Stimulated activated CD8-positive, alpha-beta memory T cell treated with anti-CD3 and anti-CD28 coated beads, Interleukin-4, amount 100 ng/mL, for 4 hours (primary cell): ENCODE measurements at places on chromosomes 7 and 10.

DNA sequence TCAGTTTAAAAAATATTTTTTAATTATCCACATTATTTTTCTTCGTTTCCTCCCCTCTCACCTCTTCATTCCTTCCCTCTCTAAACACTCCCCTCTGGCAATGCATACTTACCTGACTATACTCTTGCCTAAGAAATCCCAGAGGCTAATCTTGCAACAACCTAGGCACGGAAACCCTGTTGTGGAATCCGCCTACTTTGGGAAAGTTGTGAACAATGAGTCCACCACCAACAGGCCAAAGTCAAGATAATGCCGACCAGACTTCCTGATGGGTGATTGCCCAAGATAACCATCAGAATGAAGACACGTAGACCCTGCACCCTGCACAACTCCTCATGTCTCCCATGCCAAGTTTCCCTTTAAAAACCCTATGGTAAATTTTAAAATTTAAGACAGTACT, 521.5 kb downstream of the KIF20B start:
- no peak for DNase-seq

DNA sequence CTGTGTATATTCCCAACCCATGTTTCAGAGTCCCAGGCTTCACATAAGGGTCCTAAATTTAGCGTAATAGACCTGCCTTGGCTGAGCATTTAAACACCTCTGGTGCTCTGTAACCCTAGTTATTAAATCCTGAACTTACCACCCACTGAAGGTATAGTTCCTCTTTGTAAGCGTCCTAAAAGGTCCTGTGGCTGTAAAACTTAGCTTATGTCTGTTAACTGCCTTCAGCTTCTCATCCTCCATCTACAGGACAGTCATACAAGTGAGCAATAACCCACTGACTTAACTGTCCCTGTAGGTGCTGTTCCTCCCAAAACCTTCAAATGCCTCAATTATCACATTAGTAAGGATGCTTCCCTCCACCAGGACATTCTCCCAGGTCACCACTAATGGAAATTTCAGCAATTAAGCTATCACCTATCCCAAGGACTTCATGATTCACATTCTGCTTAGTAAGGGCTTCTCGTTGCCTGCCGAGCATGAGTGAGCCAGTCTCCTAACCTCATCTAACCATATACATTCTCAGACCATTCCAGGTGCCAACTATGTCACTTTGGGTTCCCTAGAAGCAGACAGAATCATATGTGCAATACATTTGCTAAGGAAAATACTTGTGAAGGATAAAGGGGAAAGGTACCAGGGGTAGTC, 55.8 kb downstream of the CASD1 start:
- DNase-seq, result no peak

GRCh38 chr7:130560972-130561371, 69.1 kb downstream of the MEST start:
- no peak for DNase-seq

DNA sequence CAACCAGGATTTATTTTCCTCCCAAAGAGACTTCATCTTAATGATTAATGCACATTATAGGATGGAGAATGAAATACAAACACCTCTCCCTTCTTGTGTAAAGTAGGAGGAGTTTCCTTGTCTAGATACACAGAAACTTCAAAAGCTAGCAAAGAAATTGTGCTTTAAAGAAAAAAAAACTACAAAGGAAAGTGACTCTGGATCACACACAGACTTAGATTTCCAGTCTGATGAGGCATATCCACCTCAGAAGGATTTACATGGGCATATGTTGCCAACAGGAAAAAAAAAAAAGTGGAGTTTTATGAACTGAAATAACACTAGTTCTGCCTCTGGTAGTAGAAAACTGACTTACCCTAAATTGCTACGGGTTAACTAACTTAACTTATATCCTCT, 449.6 kb downstream of the KCNMA1 start:
- no peak for DNase-seq

DNA sequence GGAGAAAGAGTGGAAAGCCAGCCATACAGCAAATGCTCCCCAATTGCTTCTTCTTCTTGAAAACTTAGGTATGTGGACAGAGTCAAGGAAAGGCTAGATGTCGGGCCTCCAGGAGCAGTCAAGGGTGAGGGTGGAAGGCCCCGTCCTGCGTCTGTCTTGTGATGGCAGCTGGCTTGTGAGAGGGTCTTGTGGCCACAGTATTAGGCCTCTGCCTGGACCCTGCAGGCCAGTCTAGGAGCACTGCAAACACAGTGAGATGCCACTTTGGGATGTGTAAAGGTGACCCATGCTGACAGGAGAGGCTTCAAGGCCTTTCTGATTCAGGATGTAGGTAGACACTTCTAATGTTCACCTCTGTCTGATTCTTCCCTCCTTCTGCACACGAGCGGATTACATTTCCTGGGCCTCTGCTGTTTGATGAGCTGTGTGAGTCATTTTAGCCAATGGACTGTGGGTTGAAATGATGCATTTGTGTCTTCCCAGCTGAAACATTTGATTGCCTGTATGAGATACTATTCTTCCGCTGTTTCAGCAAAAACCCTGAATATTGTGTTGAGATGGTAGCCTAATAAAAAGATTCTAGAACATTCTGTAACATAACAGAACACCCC, 135.4 kb downstream of the EMX2 start:
- no peak for DNase-seq

GRCh38 chr7:112452102-112452888, 2.0 kb downstream of the IFRD1 start:
- no peak for DNase-seq

DNA sequence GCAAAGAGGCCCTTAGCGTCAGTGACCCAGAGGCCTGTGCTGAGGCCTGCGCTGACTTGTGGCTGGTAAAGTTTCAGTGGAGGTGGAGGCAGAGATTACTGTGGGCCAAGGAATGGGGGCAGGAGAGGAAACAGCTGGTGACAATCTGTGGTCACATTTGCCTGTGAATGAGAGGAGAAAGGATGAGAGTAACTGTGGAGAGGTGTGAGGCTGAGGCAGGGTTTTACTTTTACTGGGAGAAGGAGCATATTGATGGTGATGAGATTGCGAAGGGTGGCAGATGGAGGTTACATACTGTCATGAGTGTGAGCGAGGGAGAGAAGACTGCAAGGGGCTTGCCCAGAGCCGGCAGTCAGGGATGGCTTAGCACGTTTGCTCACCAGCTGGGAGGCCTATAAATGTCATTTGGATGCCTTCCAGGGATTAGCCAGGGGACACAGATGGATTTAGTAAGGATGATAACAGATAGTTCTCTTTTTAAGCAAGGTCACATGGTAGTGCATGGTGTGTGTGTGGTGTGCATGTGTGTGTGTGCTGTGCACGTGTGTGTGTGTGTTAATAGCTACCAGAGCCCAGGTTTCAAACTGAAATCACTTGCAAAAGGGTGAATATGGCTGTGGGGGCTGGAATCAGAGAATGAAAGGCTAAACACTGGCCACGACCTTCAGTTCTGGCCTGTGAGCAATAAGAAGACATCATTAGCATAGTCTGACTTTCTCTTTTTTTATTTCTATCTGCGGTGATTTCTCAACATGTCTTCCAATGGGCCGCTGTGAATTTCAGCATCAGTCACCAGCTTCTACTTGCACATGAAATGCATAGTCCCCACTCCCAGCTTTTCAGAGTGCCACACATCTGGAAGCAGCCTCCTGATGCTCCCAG, 291.5 kb upstream of the ZNF32 start:
- no peak for DNase-seq

DNA sequence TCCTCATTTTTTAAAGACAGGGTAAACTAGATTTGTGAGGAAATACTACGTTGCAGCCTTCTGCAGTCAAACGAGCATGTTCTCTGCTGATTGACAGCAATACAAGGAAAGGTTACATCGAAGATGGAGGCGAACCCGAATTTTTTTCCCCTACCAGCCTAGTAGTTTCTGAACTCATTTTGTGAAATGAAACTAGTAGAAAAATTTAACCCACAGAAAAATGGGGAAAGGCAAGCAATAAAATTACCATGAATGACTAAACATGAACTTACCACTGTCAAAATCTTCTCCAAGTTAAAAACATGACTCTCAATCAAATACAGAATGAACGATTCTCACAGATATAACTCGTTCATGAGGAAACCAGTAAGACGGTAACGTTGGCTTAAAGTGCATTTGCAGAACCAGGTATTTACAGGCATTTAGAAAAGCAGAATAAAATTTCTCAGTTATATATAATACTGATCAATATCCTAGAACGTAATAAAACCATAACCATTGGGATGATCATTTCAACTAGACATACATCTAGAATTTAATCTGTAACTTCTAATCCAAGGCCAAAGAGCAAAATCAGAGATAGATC, 73.9 kb downstream of the CELF2 start:
- DNase-seq, result no peak

GRCh38 chr7:43647673-43648472, 65.0 kb downstream of the STK17A start:
- no peak for DNase-seq
